ENCODE measurements at places on chromosomes 3 and 15.

DNA sequence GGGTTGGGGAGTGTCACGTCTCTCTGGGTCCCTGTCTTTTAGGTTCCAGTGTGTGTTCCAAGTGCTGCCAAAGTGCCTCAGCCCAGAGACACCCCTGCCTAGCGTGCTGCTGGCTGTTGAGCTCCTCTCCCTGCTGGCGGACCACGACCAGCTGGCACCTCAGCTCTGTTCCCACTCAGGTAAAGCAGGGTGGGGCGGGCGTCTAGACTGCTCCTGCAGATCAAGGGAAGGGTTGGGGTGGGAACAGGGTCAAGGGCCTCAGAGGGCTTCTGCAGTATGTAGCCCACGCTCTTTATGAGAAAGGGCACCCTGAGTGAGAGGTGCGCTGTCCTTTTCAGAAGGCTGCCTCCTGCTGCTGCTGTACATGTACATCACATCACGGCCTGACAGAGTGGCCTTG lies 17.2 kb downstream of the ATRIP start:
- no peak for DNase-seq

- no peak for DNase-seq
These were observed 4.9 kb downstream of the MON1A start for GRCh38 chr3:49924683-49925082.

- no peak for DNase-seq
These were observed 943.6 kb downstream of the DIPK2A start for GRCh38 chr3:144915202-144915601.

DNA sequence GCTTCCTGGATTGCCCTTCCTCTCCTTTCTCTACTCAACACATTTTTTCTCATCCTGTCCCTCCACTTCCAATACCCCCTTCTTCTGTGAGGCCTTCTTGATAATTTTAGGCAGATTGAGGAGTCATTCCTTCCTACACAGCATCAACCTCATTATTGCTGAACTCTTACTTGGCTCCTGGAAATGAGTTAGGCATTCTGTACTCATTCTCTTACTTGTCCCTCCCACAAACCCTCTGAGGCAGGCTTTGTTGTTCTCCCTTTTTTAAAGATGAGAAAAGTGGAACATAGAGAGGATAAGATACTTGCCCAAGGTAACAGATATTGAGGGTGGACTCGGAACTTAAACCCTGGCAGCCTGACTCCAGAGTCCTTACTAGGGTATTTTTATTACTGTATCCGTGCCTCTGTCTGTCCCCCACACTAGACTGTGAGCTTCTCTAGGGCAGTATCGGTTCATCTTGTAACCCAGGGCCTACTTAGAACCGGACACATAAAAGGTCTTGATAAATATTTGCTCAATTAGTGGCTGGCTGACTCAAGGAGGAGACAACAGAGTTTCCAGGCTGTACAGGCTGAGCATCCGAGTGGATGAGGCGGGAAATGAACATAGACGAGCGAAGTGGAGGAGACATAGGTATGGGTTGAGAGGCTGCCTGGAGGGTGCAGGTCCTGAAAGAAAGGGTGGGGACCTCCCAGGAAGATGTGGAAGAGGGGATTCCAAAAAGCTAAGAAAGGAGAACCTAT lies 148.7 kb upstream of the ATP2B2 start:
- no peak for DNase-seq

DNA sequence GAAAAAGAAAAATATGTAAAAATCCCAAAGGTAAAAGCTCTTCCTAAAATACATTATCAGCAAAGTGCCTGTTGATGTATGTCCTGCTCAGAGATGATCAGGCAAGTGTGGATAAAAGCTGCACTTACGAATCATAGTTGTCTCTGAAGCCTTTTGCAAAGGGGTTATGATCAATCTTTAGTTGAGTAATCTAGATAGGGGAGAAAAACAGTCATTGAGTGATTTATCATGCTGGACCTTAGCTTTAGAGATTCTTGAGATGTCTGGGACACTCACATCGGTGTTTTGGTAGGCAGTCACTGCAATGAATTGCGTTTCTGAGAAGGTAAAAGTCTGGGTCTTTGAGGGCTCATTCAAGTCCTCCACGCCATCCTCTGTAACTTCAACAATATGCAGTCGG lies 3.7 kb downstream of the EOMES start:
- DNase-seq = no peak

DNA sequence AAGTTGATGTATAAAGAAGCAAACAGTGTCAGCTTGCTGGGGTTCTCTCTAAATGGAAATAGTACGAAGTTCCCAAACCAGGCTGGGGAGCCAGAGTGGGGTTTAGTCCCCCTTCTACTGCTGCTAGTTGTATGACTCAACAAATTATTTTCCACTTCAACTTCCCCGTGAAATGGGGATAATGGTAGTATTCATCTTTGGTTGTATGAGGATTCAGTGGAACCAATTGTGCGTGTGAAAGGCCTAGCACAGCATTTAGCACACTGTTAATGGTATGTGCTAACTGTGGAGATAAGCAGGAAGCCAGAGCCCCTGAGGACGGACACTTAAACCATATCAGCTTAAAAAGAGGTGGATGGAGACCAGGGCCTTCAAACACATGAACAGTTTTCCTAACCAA lies 4.2 kb downstream of the SORD start:
- DNase-seq = no peak

- no peak for DNase-seq
These were observed 18.2 kb downstream of the EFCC1 start for GRCh38 chr3:129019266-129019665.

DNA sequence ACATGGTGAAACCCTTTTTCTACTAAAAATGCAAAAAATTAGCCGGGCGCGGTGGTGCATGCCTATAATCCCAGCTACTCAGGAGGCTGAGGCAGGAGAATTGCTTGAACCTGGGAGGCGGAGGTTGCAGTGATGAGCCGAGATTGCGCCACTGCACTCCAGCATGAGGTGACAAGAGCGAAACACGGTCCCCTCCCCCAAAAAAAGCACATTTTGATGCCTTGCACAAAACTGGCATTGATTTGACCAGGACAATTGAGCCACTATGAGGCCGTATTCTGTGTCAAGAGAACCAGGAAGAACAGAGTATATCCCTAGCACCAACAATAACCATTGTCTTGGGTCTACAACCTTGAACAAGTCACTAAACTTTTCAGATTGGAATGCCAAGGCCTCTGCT lies 50.6 kb downstream of the SH3BP5 start:
- DNase-seq = no peak

DNA sequence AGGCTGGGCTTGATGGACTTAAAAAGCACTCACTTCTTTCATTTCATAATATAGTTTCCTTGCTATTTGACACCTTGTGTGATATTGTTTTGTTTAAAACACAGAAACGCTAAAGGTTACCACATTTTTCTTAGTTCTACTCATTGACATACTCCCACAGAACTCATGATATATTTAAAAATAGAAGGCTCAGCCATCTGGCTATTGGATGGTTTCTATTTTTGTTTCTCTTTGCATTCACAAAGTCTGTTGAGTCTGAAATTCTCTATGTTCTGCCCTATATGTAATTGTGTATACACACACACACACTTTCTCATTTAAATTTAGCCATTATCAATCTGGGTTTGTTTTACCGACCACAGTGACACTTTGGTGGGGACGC lies 128.2 kb downstream of the SOX2 start:
- DNase-seq = no peak

- peak; percentile 32 for DNase-seq
These were observed 15.2 kb downstream of the EFCC1 start for GRCh38 chr3:129016356-129016719.

DNA sequence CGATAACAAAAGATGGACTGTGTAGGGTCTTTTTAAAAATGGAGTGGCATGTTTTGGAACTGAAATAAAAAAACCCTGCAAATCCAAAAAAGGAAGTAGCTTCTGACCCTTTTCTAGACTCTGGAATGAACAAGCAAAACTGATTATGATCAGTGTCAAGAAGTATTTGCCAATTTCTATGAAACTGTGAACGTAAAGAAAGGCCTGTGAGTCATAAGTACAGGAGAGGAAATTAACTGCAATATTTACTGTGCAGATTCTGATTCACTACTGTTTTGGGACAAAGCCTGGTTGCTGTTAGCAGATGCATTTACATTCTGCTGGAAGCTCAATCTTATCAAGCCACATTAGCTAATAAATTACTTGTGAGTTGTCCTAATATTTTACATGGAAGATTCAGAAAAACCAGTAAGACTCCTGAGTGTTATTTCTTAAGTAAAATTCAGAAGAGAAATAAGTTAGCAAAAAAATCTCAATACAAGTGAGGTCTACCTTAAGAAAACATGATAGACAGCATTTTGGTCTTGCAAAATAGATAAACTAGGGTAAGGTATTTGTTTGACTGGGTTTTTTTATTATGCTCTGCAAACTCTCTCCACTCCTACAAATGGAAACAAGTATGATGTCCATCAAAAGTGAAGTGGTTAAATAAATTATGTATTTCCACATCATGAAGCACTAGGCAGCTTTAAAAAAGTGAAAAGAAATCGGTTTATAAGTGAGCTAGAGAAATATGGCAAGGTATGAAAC lies 90.2 kb upstream of the LMOD3 start:
- DNase-seq = no peak

- DNase-seq = no peak
These were observed 183.3 kb upstream of the ROPN1 start for GRCh38 chr3:124174910-124175874.

DNA sequence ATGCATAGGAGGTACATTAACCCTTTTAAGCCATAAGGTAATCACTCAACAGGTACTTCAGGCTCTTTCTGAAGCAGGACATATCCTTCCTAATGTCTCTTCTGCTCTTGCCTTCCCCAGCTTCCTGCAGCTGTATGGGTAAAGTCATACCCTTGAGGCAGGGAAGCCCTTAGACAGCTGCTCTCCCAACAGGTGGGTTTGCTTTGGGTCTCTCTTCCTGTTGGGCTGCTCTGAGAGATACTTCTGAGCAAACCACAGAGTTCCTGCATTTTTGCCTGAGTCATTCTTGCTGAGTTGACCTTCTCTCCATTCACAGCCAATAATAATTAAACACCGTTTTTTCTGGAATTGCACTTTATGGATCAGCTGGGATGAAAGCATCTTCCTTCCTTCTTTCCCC lies 2.0 kb upstream of the TRAT1 start:
- DNase-seq = no peak

DNA sequence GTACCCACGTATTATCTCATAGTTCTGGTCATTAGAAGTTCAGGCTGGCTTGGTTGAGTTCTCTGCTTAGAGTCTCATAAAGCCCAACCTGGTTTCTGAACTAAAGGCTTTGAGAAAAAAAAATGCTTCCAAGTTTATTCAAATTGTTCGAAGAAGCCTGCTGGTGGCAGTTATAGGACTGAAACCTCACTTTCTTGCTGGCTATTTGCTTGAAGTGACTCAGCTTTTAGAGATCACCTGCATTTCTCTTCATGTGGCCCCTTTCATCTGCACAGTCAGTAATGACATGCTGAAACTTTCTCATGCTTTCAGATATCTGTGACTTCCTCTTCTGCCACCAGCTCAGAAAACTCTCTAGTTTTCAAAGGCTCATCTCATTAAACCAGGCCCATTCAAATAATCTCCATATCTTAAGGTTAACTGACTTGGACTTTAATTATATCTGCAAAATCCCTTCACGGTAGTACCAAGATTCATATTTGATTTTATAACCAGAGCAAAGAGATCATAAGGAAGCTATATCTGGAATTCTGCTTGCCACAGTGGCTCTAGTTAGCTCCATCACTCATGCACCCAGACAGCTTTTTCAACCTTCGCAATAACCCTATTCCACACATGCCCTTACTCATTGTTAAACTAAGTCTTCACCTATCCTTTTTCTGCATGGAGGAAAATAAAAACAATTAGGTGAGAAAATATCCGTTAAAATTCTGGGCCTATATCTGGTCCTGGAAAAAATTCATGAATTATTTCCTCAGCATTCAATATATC lies 433.8 kb upstream of the CBLB start:
- DNase-seq = no peak

DNA sequence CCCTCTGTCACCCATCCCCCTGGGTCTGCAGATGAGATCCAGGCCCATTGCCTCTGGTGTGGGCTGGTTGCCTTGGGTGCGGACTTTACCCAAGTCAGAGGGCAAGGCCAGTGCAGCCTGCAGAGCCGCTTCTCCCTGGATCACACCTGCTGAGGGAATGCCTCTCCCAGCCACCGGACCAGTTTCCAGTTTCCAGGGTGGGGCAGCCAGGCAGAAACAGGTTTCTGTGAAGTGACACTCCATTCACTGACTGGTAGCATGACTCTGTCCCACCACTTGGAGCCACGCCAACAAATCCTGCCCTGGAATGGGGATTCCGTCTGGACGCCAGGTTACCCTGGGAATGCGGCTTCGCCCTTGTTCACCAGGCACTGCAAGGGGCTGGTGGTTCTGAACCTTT lies 30.0 kb downstream of the PAQR5 start:
- no peak for DNase-seq

GRCh38 chr15:63238796-63239195 lies 38.6 kb upstream of the APH1B start:
- peak; percentile 26 for DNase-seq

DNA sequence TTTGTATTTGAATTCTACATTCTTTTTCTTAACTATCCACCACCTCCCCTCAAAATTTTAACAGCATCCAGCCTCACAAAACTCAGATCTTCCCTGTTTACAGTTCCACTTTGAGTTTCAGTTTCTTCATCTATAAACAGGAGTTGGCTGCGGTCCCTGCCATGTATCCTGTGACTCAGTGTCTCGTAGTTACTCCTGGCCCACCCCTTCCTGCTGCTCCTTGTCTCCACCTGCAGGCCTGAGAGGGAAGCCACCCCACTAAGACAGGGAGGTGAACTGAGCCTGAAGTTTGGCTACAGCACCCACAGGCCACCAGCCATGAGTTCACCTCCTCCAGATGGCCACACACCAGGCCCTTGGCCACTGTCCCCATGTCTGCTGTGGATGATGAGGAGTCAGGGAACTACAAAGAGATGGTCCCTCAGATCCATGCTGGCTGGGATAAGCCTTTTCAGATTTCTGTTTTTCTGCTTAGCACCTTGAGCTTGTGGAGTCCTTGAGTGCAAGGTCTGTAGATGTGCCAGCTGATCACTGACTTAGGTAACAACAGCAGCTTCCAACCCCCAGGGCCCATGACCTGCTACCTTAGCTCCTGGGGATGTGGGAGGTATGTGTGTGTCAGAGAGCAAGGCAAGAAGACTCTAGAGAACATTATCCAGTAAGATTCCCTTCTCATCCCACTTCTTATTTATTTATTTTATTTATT lies 37.5 kb downstream of the CD86 start:
- DNase-seq = peak; percentile 58

- DNase-seq = no peak
These were observed 39.6 kb upstream of the TIMP4 start for GRCh38 chr3:12198301-12198700.

Measured in stimulated activated CD4-positive, alpha-beta T cell treated with anti-CD3 and anti-CD28 coated beads, Interleukin-12 subunit alpha, Interleukin-12 subunit beta, amount 100 ng/mL, for 48 hours (primary cell).